ENCODE measurements at places on chromosomes 11 and 22. TPM values are rescaled to one million over a fixed set of nuclear protein-coding genes. Genes with fewer than 3 reads are reported as not detected.

The TMEM123 gene
- 188 TPM for total RNA-seq

The MFRP gene
- not detected for total RNA-seq

The HEPHL1 gene
- not detected for total RNA-seq

The MMP8 gene
- total RNA-seq = 1.3 TPM

The SMC1B gene
- total RNA-seq = 0.16 TPM

The OR8G1 gene
- total RNA-seq = not detected

The HMBS gene
- total RNA-seq = 6.5 TPM

The BID gene
- 19.7 TPM for total RNA-seq

The CCDC116 gene
- 0.53 TPM for total RNA-seq

The FOSL1 gene
- not detected for total RNA-seq

The MS4A12 gene
- total RNA-seq = not detected

The ANKK1 gene
- total RNA-seq = 0.16 TPM

The BTG4 gene
- not detected for total RNA-seq

The LRRC55 gene
- total RNA-seq = 0.53 TPM

DNA sequence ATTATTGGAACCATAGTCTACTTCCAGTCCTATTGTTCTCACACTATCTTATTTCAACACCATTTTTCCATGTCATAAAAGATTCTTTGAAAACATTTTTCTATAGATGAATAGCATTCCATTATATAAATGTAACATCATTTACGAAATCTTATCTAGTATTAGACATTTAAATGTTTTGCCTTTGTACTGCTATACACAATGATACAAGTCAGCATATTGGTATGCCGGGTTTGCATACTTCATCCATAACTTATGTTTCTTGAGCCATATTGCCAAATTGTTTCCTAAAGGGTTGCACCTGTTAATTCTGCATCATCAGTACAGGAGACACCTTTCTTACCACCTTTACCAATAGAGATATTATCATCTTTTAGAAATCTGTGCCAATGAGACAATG, 68.2 kb downstream of the SYT13 start:
- DNase-seq = no peak

GRCh38 chr11:693887-694562, 997 bp downstream of the DEAF1 start:
- DNase-seq = no peak

GRCh38 chr11:117230286-117230961, 1.4 kb downstream of the PCSK7 start:
- DNase-seq = no peak

- DNase-seq = no peak
Observed at GRCh38 chr11:291281-292210, 2.6 kb downstream of the PGGHG start.

DNA sequence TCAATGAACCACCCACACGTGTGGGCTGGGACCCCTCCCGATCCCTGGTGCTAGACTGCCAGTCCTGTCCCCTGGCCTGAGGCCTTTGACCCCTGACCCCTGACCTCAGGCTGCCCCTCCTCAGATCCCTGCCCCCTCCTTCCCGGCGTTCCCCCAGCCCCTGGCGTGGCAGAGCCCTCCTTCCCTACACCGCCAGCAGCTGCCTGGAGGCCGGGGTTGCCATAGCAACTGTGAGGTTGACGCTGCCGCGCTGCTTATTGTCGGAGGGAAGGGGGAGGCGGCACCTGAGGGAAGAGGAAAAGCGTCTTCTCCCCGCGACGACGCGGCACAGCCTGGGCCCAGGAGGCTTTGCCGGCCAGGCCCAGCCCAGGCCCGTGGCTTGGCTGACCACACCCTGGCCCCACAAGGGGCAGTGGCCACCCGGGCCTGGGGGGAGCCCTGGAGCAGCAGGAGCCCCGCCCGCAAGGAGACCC, 32.6 kb downstream of the SHANK3 start:
- DNase-seq = peak; percentile 59

DNA sequence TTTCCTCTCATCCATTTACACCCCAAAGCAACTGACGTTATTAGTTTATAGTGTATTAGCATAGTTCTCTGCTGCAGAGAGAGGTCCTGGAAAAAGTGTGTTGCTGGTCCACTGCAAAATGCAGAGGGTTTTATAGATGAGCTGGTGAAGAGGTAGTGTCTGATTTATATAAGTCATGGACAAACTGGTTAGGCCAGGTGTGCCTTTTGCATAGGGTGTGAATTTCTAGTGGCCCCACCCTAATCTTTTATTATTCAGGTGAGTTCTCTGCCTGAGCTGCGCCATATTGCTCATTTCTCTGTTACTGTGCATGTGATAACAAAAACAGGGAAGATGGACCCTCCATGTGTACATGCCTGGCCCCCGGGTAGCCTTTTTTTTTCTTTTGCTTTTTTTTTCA, 43.1 kb upstream of the TRIM77 start:
- no peak for DNase-seq

DNA sequence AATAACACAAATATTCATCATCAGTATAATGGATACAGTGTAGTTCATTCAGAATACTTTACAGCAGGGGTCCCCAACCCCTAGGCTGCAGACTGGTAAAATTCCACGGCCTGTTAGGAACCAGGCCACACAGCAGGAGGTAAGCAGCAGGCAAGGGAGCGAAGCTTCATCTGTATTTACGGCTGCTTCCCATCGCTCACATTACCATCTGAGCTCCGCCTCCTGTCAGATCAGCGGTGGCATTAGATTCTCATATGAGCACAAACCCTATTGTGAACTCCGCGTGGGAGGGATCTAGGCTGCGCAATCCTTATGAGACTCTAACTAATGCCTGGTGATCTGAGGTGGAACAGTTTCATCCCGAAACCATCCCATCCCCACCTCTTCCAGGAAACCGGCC, 125.1 kb downstream of the SERGEF start:
- DNase-seq = no peak

DNA sequence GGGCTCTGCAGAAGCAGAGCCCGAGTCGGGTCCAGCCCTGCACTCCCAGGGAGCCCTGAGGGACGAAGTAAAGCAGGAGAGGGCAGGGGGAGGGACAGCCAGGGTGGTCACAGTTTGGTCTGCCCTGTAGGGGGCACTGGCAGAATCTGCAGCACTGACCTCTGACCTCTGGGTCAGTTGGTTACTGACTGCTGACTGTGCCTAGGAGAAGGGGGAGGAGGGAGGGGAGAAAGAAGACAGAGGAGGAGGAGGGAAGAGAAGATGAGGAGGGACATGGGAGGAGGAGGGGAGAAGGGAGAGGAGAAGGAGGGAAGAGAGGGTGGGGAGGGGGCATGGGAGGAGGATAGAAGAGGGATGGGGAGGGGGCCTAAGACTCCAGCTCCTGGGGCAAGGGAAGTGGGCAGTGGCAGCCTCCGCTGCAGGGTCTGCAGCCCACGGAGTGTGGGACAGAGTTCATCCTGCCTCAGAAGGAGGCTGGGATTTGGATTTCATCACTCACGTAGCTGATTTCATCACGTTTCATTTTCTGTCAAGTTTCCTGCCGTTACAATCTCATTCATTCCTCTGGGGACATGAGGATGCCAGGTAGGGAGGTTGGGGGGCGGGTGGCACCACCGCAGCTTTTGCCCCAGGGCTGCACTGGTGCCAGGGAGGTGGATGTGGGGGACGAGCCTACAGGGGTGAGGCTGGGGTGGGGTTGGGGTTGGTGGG, 55.2 kb downstream of the FLRT1 start:
- no peak for DNase-seq

DNA sequence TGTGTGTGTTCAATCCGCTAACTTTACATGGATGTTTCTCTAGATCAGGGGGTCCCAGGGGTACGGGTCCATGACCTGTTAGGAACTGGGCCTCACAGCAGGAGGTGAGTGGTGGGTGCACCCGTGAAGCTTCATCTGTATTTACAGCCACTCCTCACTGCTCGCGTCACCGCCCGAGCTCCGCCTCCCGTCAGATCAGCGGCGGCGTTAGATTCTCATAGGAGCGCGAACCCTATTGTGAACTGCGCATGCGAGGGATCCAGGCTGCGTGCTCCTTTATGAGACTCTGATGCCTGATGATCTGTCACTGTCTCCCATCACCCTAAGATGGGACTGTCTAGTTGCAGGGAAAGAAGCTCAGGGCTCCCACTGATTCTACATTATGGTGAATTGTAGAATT, 31.9 kb downstream of the MRGPRD start:
- DNase-seq = no peak

DNA sequence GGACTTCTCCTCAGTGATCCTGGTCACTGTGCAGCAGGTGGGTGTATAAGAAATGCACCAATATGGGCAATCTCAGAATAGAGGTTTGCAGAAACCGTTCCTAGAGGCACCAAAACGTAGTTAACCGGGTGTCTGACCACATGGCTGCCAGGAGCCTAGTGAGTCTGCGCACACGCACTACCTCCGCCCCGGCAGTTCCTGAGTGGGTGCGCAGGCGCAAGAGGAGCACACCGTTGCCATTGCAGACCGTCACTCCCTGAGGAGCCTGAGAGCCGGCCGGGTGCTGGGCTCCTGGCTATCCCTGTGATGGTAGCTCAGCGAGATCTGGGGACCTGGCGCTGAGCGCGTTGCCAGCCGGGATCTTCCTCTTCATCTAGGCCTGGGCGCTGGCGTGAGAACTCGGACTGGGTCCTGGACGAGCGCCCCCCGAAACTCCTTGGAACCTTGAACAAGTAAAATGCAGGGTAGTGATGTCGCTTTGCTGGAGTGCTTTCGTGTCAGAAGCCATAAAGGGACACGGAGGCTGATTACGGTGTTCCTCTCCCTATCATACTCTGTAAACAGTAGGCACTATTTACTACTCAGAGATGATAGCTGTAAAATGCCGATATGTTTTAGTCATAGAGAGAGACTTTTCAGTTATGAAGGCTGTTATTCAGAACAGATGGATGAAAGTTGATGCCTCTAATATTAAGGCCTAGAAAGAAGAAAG, at the start of gene MS4A13:
MS4A13 (plus strand) TSS at position 249 of the 712 bp plus-strand sequence. CDS start 2,692 bp downstream, outside the sequence.
- DNase-seq = no peak

DNA sequence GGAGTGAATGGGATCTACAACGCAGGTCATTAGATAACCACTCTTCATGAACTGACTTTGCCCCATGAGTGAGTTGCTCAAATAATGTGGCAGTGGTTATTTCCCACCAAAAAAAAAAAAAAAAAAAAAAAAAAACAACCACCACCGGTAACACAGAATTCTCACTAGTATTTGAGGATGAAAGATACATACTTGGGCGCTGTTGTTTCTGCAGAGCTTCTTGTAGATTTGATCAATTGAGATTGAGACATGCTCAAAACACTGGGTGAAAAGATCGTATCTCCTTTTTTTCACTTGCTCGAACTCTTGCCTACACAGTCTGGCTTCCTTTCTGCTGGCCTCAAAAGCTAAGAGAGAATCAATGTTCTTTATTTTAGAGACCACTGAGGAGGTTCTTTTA, 44.1 kb downstream of the FAM118A start:
- no peak for DNase-seq

DNA sequence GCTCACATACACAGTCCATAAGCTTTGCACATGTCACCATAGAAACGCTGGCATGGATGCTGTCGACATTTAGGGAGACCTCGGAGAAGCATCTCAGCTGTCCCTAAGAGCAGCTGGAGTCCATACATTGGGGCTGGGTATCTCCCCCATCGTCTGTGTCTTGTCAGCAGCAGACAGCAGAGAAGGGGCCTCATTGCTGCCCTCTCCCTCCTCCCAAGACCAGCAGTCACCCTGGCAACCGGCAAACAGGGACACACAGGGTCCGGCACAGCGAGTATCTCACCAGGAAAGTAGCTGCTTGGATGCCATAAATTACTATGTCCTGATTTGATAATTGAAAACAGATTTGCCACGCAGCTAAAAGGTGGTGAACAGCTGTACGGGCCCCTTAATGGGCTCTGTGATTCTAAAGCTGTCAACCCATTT, 84.4 kb downstream of the CD44 start:
- DNase-seq = peak; percentile 68

GRCh38 chr11:60127311-60127811, 38.9 kb downstream of the MS4A2 start:
- no peak for DNase-seq

GRCh38 chr11:40787224-40787623, 672.2 kb downstream of the LRRC4C start:
- no peak for DNase-seq

- no peak for DNase-seq
Observed at GRCh38 chr22:48188231-48188721, 1425.8 kb downstream of the TBC1D22A start.

DNA sequence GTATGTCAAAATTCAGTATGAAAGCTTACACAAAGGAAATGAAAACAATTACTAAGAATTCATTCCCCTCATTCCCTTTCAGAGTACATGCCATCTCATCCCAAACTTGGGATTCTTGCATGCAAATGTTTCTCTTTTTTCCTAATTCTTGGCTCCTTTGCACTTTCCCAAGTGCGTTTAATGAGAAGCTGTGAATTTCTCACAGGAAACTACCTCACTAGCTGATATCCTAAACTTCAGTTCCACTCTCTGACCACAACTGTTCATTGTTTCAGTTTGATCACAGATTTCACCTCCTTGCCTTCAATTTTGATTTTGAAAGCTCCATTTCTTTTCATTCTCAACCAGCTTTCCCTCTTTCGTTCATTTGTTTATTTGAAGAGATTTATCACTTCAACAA, 5.9 kb upstream of the ARL14EP start:
- DNase-seq = no peak

DNA sequence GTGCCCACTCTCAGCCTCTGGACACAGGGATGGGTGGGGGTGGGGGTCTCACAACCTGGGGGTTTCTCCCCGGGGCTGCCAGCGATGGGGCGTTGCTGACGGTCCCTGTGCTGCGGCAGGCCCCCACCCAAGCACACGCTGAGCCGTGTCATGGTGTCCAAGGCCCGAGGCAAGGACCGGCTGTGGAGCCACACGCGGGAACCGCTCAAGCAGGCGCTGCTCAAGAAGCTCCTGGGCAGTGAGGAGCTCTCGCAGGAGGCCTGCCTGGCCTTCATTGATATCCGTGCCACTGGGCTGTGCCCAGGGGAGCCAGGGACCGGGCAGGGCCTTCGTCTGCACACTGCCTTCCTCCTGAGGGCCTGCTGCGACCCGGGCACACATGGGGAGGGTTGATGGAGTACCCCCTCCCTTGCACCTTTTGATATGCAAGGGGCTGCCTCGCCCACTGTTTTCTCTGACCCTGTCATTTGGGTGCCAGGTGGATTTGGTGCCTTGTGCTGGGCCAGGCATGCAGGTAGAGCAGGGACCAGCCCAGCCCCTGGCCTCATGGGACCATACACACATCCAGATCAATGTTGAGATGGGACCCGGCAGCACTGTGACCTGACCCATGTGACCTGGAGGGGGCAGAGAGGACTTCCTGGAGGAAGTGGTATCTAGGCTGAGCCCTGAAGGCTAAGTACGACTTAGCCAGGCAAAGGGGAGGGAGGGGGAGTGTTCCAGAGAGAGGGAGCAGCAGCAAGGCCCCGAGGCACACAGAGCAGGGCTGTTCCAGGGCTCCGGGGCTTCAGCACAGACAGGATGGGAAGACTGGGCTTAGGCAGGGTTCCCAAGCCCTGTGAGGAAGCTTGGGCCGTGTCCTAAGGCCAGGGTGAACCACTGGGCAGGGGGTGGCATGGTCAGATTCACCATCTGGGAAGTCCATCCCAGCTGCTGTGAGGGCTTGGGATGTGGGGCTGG, 75.2 kb downstream of the MYO7A start:
- no peak for DNase-seq

GRCh38 chr11:66317322-66317722, 478 bp upstream of the CD248 start:
- DNase-seq = no peak
